ENCODE measurements at places on chromosomes 16 and 17. TPM values are rescaled to one million over a fixed set of nuclear protein-coding genes. Genes with fewer than 3 reads are reported as not detected.

The VMO1 gene
- total RNA-seq = 5.6 TPM

The LLGL2 gene
- 133 TPM for total RNA-seq

The ETV4 gene
- 4.0 TPM for total RNA-seq

The WWOX gene
- total RNA-seq = 17.0 TPM

The TLCD1 gene
- total RNA-seq = 16.2 TPM

The RNF112 gene
- 1.6 TPM for total RNA-seq

The DLX4 gene
- 2.1 TPM for total RNA-seq

The SHCBP1 gene
- 1.0 TPM for total RNA-seq

The TNK1 gene
- 5.8 TPM for total RNA-seq

The PIPOX gene
- total RNA-seq = 0.87 TPM

The SCRN2 gene
- total RNA-seq = 30.5 TPM

The CCL8 gene
- total RNA-seq = 1.5 TPM

The KCNAB3 gene
- 5.9 TPM for total RNA-seq

The ENDOV gene
- total RNA-seq = 25.1 TPM

The C17orf78 gene
- not detected for total RNA-seq

The SEPTIN1 gene
- 8.6 TPM for total RNA-seq

The KRT33B gene
- not detected for total RNA-seq

The PDP2 gene
- 22.4 TPM for total RNA-seq

The MEIOB gene
- total RNA-seq = not detected

Measured in upper lobe of right lung (tissue), 1 donor.